ENCODE measurements at places on chromosomes 11 and 22. TPM values are rescaled to one million over a fixed set of nuclear protein-coding genes. Genes with fewer than 3 reads are reported as not detected.

OR10D3 gene
- total RNA-seq = not detected

KCTD14 gene
- 0.11 TPM for total RNA-seq

BMAL1 gene
- total RNA-seq = 11.8 TPM

BAIAP2L2 gene
- total RNA-seq = 0.33 TPM

FOSL1 gene
- total RNA-seq = 0.76 TPM

CBLIF gene
- not detected for total RNA-seq
